ENCODE measurements at places on chromosomes 2 and 18. TPM values are rescaled to one million over a fixed set of nuclear protein-coding genes. Genes with fewer than 3 reads are reported as not detected.

The LHCGR gene
- 0.26 TPM for total RNA-seq

The ALPP gene
- not detected for total RNA-seq

The C1GALT1C1L gene
- total RNA-seq = 2.7 TPM

The GPR35 gene
- total RNA-seq = 1.1 TPM

The APOB gene
- 25.1 TPM for total RNA-seq

The ASAP2 gene
- 18.2 TPM for total RNA-seq

The NDC80 gene
- 1.2 TPM for total RNA-seq

The CFAP210 gene
- 0.16 TPM for total RNA-seq

The PIK3C3 gene
- total RNA-seq = 31.4 TPM

The HOXD13 gene
- total RNA-seq = not detected

The TRIB2 gene
- 32.5 TPM for total RNA-seq

The NBEAL1 gene
- total RNA-seq = 19.8 TPM

The ABCB11 gene
- total RNA-seq = 1.1 TPM

The CYBRD1 gene
- total RNA-seq = 85.9 TPM

The EPHA4 gene
- 55.8 TPM for total RNA-seq

The MC5R gene
- total RNA-seq = not detected

The TPGS2 gene
- 50.6 TPM for total RNA-seq

The CTAGE1 gene
- total RNA-seq = not detected

The SCN9A gene
- total RNA-seq = 1.8 TPM

The LYG1 gene
- total RNA-seq = 0.65 TPM

The CRYGD gene
- not detected for total RNA-seq

The ZDBF2 gene
- total RNA-seq = 10.4 TPM

The SEPTIN10 gene
- total RNA-seq = 50.6 TPM

The COL4A4 gene
- total RNA-seq = 18.7 TPM

The CNGA3 gene
- not detected for total RNA-seq

The INHA gene
- 16.2 TPM for total RNA-seq

The CFAP65 gene
- total RNA-seq = not detected

The PRKAG3 gene
- 0.18 TPM for total RNA-seq

The TMEM200C gene
- 4.3 TPM for total RNA-seq

The DAPL1 gene
- total RNA-seq = not detected

The WDR75 gene
- total RNA-seq = 20.3 TPM

The LRP1B gene
- 1.2 TPM for total RNA-seq
